Stimulated activated CD8-positive, alpha-beta memory T cell treated with anti-CD3 and anti-CD28 coated beads, Interleukin-4, amount 100 ng/mL, for 1 hour (primary cell): ENCODE measurements at places on chromosomes 4 and X.

- DNase-seq, result no peak
These were observed 236.0 kb downstream of the AFAP1 start for GRCh38 chr4:7703688-7704087.

DNA sequence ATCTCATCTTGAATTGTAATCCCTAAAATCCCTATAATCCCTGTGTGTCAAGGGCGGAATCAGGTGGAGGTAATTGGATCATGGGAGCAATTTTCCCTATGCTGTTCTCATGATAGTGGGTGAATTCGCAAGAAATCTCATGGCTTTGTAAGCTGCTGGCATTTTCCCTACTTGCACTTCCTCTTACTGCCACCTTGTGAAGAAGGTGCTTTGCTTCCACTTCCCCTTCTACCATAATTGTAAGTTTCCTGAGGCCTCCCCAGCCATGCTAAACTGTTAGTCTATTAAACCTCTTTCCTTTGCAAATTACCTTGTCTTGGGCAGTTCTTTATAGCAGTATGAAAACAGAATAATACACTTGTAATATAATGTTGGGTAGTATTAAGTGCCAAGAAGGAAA, 1087.4 kb upstream of the SLIT2 start:
- DNase-seq, result no peak

GRCh38 chrX:17500145-17500579, 125.2 kb downstream of the NHS start:
- DNase-seq, result no peak

DNA sequence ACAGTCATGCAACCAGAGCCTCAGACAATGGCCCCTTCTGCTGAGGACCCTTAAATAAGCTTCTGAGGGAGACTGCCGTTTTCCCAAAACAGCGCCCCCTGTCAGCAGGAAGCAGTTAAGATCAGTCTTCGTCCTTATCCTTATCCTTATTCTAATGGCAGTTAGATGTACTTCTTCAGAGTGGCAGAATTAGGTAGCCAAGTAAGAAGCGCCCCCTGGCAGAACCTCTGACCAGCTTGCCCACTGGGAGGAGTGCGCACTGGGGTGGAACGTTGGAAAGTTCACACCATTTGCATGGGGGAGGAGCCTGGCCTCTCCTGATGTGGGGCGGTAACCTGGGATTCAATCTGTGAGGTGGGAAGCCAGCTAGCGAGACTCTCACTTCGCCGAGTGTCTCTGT, 133.6 kb upstream of the QRFPR start:
- DNase-seq, result no peak

- DNase-seq, result no peak
These were observed 64.9 kb downstream of the FAM53A start for GRCh38 chr4:1619151-1619672.

DNA sequence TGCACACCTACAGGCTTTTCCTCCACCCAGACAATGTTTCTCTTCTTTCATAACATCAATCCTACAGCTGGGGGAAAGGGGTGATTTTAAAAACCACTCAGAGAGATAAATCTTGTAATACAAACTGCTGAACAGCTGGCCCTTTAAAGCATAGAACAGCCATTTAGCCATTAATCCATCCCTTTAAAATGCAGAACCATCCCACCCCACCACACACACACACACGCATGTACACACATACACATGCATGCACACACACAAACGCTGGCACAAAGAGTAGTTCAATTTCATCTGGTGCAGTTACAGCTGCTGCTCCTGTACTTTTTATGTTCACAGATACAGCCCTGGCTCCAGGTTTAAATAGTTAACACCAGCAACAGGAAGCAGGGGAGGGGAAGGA, 426.1 kb downstream of the MID1IP1 start:
- DNase-seq, result no peak

- DNase-seq, result no peak
These were observed 29.9 kb downstream of the ZDHHC9 start for GRCh38 chrX:129813662-129814368.

- DNase-seq, result no peak
These were observed 285.0 kb upstream of the DIPK2B start for GRCh38 chrX:45485719-45486118.

GRCh38 chrX:110987292-110987691, 108.7 kb upstream of the PAK3 start:
- no peak for DNase-seq

DNA sequence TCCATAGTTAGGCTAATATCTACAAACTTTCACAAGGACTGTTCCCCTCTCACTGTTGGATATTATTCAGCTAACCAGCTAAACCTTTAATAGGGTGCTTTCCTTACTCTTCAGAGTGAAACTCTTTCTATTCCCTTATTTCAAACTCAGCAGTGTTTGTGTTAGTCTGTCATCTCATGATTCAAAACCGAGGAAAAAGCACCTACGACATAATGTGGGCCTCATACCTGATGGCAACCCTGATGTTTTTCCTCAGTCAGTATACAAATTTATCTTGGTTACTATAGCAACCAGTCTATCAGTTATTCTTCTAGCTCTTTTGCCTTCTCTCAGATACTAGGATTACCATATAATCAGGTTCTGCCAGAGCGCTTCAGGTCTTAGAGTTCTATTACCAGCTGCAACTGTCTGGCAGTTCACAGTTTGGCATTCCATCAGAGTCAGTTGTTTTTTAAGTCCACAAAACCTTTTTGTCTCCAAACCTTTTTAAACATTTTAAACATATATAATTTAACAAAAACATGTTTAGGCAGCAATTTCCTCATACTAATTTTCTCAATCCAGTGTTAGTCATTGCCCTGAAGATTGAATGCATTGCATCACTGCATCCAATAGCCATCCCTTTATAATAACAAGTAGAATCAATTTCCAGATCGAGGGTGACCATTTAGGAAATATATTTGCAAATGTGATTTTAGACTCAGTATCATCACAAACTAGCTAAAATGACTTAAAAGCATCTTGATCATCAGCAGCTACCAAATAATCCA, 7.4 kb downstream of the WDR44 start:
- no peak for DNase-seq
